Stimulated activated CD8-positive, alpha-beta memory T cell treated with anti-CD3 and anti-CD28 coated beads, Interleukin-12 subunit alpha, Interleukin-12 subunit beta, amount 100 ng/mL, for 1 hour (primary cell): ENCODE measurements at places on chromosomes 6 and 20.

DNA sequence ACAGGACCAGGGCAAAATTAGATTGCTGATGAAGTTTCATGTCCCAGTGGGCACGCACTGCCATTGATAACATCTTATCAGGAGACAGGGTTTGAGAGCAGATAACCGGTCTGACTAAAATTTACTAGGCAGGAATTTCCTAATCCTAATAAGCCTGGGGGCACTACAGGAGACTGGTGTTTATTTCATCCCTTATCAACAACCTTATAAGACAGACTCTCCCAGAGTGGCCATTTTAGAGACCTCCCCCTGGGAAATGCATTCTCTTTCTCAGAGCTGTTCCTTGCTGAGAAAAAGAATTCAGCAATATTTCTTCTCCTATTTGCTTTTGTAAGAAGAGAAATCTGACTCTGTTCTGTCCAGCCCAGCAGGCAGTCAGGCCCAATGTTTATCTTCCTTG lies 423.4 kb upstream of the IMPG1 start:
- no peak for DNase-seq

DNA sequence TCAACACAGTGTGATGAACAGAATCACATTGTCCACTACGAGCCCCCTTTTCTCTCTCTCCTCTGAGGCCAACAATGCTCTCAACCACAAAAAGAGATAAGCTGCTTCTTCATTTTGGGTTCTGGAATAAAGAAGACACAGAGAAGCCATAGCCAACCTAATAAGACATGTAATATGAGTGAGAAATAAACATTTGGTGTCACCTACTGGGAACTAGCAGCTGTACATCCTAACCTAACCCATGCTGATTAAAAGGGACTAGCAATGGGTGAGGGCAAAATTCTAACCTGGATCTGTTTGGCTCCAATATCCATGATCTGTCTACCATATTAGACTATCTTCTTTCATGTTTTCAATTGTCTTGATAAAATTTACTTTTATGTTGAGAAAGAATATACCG lies 369.1 kb upstream of the MARCKS start:
- DNase-seq = no peak

GRCh38 chr6:104418125-104418524 lies 441.6 kb downstream of the HACE1 start:
- no peak for DNase-seq

DNA sequence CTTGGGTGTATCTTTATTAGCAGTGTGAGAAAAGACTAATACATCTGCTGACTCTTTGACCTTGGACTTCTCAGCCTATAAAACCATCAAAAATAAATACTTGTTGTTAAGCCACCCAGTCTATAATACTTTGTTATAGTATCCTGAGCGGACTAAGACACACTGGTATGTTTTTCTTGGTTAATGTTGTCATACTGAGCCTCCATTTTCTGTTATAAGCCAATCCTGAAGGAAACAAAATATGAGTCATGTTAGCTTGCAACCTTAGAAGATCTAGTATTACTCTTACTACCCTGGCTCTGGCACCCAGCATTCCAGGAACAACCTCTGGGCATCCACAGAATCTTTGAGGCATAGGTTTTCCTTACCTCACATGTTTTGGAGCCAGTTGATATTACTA lies 307.2 kb downstream of the FRK start:
- DNase-seq = no peak

GRCh38 chr6:63571361-63572043 lies 778 bp upstream of the LOC128125822 start:
- no peak for DNase-seq

GRCh38 chr6:3037638-3038365 lies 30.5 kb upstream of the RIPK1 start:
- DNase-seq = no peak

- DNase-seq = no peak
Observed at GRCh38 chr20:37886851-37887297, 16.1 kb upstream of the VSTM2L start.

- DNase-seq = no peak
Observed at GRCh38 chr20:61862881-61863280, 202.8 kb downstream of the TAF4 start.

GRCh38 chr6:25882051-25882496 lies 8.0 kb upstream of the SLC17A3 start:
- no peak for DNase-seq

DNA sequence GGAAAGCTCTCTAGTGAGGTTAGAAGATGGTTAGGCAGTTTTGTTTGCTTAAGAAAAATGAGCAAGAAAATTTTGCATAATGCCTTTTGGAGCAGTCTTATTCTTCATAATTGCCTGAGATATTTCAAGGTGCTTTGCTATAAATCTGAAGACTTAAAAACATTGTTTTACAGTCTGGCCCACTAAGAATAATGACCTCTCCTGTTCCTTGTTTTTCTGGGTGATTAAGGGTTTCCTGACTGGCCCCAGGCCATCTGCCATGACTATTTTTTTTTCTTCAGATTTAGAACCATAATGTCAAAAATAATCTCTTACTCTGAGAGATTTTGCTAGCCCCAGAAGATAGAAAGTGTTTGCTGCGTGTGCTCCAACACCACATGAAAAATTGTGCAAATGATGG lies 72.3 kb upstream of the CENPW start:
- DNase-seq = no peak

GRCh38 chr6:34773916-34774315 lies 16.6 kb downstream of the SNRPC start:
- no peak for DNase-seq

DNA sequence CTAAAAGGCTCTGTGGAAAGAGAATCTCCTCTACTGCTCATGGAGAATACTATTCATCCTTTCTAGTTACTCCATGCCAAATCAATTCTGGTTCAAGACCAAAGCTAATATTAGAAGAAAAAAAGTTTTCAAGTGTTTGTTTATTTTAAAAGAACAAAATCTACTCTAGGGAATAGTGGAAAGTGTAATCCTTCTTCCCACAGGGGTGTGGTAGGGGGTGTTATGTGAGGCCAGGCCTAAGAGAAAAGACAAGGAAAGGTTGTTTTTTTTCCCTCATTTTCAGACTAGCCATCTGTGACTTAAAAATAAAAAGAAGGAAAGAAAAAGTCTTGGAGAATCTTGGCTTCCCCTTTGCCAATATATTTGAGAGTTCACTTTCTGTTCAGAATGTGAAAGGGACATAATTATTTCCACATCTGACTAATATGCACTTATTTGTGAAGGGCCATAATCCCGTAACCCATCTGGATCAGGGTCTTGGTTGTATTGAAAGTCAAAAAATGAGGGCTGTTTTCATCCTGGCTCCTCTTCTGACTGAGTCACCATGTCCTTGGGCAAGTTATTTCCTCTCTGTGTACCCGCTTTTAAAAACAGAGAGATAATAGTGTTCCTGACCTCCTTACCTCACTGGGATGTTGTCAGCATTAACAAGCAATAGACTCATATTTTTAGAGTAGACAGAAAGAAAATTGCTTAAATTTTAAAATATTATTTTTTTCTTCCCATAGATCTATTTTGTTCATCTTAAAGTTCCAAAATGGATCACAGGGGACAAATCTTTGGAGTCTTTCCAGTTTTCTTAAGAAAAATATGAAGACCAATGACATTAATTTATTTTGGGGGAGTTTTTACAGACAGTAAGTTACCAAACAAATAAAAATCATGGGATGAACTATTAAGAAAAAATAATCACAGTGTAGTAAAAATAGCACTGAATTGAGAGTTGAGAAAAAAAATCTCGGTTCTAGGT lies 233.7 kb downstream of the IBTK start:
- DNase-seq = no peak

GRCh38 chr6:38985839-38986238 lies 62.7 kb upstream of the GLP1R start:
- DNase-seq = no peak

DNA sequence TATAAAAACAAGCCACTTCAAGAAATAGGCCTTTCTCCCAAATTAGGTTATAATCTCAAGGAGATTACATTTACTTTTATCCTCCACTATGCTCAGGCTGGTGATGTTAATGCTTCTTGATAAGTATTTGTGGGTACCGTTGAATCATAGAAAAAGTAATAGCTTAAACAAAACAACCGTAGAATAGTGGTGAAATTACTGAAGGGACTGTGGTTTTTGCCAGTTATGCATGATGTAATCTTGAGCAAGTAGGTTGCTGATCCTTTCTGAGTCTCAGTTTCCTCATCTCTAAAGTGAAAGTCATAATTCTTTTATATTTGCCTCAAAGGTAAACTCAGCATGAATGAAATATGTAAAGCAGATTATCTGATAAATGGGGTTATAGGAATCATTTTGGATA lies 187.3 kb upstream of the JAG1 start:
- no peak for DNase-seq

- DNase-seq = no peak
Observed at GRCh38 chr6:33967966-33968724, 164.3 kb upstream of the MLN start.

GRCh38 chr6:138372711-138373463 lies 4.8 kb upstream of the SMIM28 start:
- DNase-seq = no peak

- DNase-seq = no peak
Observed at GRCh38 chr6:70552974-70553373, 13.8 kb upstream of the SDHAF4 start.

DNA sequence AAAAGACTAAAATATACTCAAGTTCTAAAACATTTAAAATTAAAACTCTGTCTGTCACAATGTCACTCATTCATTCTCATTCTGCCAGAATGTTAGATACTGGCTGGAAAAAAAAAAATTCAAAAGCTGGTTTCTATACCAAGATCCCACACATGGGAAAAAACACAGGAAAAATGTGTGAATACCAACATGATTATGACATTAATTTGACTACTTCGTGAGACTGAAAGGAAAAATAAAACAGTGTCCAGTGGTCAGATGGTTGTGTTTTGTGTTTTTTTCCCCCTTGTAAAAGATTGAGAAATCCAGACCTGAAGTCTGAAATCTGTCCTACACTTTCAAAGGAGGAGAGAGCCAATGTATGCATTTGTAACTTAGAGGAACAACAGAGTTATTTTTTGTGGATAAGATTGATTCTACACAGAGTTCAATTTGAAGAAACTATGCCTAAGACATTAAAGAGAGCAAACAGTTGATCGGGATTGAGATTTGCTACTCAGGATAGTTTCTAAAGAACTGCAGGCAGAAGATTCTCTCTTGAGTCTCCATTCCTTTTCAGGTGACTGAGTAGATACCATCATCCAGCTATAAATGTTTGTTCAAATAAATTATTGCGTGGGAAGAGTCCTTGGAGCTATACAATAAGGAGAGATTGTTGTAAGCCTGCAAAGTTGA lies 39.2 kb upstream of the TXLNB start:
- DNase-seq = no peak

DNA sequence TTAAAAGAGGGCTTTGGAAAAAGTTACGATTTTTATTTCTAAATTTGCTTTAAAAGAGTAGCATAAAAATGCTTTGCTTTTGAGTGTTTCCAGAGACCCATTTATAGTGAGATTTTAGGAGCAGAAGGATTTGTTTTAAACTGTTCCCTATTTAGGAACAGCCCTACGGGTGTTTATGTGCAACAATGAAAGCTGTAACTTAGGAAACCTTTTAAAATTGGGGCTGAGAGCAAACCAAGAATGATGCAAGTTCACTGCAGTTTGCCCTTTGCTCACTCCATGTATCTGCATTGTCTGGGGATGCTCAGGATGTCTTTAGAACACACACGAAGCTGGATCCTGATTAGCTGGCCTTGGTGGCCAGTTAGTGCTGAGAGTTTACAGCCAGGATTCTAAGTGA lies 40.9 kb downstream of the GHRH start:
- no peak for DNase-seq

DNA sequence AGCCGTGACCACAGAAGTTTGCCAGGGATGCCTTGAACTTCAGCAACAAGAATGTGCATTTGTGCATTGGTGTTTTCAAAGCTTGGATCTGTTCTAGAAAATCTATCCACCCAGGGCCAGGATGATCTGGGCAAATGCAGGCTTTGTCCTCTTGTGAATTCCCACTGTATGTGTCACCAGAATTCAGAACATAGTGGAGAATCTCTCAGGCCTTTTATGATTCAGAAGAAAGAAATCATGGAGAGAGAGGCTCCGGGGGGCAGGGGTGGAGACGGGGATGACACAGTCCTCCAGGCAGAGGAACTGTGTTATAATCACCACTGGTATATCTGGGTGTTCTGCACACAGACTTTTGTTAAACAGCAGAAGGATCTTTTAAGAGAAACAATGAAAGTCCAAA lies 304.1 kb downstream of the CDH4 start:
- no peak for DNase-seq

DNA sequence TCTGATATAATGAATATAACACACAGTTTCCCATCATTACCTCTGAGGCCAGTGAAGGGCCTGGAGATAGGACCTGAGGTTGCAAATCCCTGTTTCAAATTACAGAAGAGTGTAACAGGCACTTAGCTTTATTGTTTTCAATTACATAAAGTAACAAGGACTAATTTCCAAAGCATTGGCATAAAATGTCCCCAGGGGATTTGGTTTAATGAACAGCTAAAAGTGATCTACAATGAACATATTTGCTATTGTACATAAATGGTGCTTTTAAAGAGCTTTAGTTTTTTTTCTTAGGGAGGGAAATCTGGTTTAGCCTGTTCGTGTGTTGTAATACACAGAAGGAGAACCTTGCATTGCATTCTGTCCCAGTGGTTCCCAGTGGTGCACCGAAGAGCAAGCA lies 54.4 kb downstream of the HMGN3 start:
- no peak for DNase-seq

GRCh38 chr6:135796643-135797305 lies 54.7 kb upstream of the PDE7B start:
- DNase-seq = no peak

GRCh38 chr20:5020760-5021159 lies 19.4 kb upstream of the SLC23A2 start:
- DNase-seq = no peak

DNA sequence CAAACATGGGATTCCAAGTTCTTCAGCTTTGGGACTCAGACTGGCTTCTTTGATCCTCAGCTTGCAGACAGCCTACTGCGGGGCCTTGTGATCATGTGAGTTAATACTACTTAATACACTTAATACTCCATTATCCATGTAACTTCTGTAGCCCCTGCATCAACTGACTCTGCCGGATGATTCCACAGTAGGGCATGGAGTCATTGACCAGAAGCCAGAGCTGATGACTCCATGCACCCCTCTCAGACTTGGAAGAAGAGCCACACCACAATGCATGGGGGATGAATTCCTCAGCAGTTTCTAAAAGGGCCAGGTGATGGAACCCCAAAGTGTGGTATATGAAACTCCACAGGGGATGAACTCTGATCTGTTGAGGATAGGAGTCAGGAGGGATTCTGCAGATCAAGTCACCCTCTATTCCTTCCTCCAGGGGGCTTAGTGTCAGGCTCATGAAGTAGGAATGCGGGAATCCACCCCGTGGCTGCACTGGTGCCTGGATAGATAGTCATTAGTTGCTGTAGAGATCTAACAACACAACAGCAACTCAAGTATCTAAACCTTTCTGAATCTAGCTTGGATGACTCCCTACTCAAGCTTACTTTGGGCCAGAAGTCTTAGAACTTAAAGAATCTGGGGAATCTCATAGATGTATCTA lies 70.2 kb downstream of the GPR6 start:
- no peak for DNase-seq

- DNase-seq = no peak
Observed at GRCh38 chr6:37576336-37576737, 76.6 kb upstream of the CCDC167 start.
